NCI-H2171 (cell line): ENCODE measurements at places on chromosomes 5 and 9.

DNA sequence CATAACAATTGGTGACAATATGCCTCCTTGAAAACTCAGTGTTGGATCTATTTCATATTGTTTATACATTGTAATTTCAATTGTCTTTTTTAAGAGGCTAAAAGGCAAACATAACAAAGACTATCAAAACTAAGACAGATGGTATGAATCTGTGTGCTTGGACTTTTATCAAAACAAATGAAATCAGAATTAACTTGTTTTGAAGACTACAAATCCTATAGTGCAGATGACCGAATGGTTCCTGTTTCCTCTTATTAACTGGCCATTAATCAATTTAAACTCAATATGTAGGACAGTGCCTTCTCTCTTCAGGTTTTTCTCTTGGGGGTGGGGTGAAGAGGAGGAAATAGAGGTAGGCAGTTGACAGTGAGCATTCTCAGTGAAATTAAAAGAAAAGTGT lies 366.9 kb upstream of the GRAMD2B start:
- DNase-seq = no peak

GRCh38 chr9:132989414-132989996 lies 11.0 kb downstream of the GFI1B start:
- DNase-seq = no peak

GRCh38 chr5:174719793-174720611 lies 4.4 kb upstream of the MSX2 start:
- no peak for DNase-seq

- DNase-seq = no peak
Measured at GRCh38 chr5:85990998-85991397, 626.7 kb upstream of the COX7C start.

DNA sequence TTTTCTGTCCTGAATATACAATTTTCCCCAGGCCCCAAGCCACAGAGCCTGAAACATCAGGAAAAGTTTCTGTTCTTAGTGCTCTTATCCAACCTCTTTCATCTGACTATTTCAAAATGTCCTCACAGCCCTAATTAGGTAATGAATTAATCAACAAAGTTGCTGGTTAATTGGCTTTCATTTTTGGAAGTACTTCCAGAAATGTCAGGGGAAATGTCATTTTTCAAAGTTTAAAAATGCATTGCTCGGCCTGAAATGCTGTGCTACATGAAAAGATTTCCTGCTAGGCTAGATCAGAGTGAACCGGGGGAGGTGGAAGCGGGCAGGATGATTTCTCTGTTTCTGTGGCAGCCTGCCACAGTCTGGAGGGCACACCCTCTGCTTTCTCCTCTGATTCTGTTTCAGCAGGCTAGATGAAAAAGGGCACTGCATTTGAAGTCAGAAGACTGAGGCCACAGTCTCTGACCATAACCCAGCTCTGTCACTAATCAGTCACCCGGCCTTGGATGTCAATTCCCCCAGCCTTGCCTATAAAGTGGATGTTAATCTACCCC lies 55.9 kb upstream of the BARX1 start:
- no peak for DNase-seq

DNA sequence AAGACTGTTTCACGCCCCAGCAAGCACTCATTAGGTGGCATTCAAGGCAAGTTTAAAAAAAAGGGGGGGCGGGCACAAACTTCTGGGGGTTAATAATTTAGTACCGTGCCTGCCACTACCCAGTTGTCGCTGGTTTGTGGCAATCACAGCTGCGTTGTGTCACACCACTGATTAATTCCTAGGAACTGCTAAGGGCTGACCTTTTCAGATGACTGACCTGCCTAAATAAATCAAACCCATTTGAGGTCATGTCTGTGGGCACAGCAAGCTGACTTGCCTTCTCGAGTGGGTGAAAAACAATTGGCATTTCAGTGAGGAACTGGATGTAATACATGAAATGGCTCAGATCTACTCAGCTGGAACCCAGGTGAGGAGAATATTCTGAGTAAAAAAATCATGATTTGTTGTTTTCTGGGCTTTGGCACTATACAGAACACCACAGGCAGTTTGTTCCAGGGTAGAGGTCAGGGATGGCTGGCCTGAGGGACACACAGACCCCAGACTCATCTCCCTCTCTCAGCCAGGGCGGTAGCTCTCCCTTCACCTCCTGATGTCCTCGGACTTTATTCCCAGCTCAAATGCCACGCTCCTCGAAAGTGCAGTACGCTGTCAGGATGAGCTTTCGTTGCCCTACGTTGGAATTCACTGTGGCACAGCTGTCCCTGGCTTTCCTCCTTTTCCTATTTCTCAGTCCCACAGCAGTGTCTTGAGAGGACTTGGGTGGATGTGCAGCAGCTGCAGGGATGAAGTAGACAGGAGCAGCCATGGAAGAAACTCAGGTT lies 15.5 kb upstream of the MGAT1 start:
- DNase-seq = no peak

DNA sequence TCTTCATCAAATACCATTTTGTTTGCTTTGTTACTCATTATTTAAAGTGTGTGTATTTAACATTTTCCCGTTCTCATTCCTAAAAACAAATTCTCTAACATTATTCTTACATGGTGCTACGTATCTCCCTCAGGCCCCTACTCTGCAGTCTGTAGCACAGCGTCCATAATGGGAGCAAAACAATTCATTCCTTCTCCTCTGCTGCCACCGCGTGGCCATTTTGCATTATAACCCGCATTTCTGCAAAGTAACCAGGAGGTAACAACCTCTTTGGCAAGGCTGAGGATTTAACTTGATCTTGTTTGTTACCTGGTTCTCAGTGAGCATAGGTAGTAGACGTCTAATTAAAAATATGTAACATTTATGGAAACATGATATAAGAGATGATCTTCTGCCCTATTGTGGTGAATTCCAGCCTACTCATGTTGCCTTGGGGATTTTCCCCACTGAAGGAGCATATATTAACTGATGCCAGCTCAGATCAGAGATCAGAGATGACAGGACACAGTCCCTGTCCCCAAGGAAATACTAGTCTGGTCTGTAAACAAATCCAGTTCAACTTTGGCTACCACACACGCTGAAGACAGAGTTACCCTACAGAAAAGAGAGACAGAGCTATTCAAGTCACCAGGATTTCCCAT lies 10.5 kb downstream of the OR1K1 start:
- DNase-seq = peak; percentile 42
